Aortic smooth muscle cell (primary cell): ENCODE measurements at places on chromosomes 12 and 14. TPM values are rescaled to one million over a fixed set of nuclear protein-coding genes. Genes with fewer than 3 reads are reported as not detected.

The TAS2R7 gene
- total RNA-seq, result not detected in 2 replicates

The GPHB5 gene
- not detected in 2 replicates for total RNA-seq

The CLEC4A gene
- 0.13 and 0.31 TPM in 2 replicates for total RNA-seq

The NID2 gene
- 372 and 382 TPM in 2 replicates for total RNA-seq

The ATF7IP gene
- total RNA-seq, result 19.6 and 30.2 TPM in 2 replicates

The TAS2R42 gene
- total RNA-seq, result not detected in 2 replicates

The LRP1-AS gene
- total RNA-seq, result 0.37 TPM in 1 of 2 replicates, not detected in the other

The SP1 gene
- total RNA-seq, result 26.0 and 28.4 TPM in 2 replicates

The SOX5 gene
- total RNA-seq, result 5.2 and 6.8 TPM in 2 replicates
